ENCODE measurements at places on chromosomes 16 and 17.

GRCh38 chr16:19991614-19992013 is 82.1 kb downstream of the GPR139 start:
- DNase-seq, result no peak

DNA sequence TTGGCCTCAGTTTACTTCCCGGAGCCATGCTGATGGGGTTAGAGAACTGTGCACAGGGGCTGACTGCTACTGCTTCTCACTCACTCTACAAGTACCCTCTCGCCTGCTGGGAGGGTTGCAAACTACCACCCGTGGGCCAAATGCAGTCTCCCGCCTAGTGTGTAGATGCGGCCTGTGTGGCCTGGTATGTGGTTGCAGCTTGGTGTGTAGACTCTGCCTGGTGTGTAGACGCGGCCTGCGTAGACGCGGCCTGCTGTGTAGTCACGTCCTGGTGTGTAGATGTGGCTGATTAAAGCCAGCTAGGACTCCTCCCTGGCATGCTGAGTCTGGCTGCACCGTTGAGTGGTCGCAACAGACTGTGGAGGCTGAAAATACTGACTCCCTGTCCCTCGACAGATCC is 7.3 kb downstream of the CANT1 start:
- DNase-seq, result no peak

DNA sequence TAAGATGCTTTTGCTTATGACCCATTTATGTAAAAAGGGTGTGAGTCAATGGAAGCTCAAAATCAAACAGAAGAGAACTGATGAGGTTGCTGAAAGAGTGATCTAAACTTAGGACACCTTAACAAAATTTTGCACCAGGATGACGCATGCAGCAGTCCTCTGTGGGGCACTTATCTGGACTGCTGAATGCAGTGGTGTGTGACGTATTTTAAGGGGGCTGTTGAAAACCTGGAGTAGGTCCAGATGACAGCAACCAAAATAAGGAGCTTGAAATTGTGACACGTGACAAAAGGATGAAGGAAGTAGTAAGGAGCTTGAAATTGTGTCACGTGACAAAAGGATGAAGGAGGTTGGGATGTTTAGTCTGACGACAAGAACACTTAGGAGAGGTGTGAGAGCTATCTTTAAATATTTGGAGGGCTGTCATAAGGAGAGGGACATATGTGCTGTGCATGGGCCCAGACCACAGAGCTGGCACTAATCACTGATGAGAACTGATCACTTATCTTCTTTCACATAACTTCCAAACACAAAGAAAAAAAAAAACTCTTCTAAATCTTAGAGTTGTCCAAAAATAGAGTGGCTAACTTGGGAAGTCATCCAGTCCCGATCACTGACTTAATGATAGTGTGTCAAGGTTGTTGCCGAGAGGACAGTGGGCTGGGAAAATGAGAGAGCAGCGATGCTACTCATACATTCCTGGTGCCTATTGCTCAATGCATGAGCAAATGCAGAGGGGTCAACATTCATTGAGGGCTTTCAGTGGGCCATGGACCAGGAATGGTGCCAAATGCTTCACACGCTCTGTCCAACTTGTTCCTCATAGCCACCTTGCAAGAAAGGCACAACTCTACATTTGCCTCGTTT is 264.2 kb upstream of the ZFHX3 start:
- no peak for DNase-seq

GRCh38 chr17:40315678-40316570 is 6.9 kb downstream of the RARA start:
- no peak for DNase-seq

GRCh38 chr16:78310196-78310595 is 210.7 kb downstream of the WWOX start:
- no peak for DNase-seq

DNA sequence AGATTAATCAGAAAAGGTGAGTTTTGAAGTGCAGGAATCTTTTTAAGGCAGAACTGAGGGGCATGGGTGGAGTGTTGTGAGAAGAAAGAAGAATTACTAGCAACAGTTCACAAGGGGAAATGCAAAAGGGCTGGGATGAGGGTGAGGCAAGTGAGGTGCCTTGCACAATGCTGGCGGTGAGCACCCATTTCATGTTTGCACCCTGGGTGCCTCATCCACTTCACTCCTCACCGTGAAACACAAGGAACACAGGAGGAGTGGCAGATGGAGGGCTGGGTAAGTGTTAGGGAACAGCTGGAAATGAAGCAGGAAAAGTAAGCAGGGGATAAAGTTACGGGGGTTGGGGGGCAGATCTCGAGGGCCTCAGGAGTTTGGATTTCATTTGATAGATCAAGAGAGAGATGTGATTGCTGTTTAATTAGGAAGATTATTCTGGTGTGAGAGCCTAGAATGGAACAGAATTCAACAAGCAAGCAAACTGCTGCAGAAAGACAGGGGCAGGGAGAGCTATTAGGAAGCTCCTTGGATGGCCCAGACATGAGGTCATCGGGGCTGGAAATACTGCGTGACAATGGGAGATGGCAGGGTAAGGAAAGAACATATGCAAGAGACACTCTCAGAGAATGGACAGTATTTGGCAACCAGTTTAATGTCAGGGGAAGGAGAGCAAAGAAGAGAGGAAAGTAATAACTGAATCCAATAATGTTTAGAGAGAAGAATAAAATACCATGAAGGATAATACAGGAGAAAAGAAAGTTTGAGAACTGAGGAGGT is 8.3 kb upstream of the HEATR6 start:
- DNase-seq, result no peak

DNA sequence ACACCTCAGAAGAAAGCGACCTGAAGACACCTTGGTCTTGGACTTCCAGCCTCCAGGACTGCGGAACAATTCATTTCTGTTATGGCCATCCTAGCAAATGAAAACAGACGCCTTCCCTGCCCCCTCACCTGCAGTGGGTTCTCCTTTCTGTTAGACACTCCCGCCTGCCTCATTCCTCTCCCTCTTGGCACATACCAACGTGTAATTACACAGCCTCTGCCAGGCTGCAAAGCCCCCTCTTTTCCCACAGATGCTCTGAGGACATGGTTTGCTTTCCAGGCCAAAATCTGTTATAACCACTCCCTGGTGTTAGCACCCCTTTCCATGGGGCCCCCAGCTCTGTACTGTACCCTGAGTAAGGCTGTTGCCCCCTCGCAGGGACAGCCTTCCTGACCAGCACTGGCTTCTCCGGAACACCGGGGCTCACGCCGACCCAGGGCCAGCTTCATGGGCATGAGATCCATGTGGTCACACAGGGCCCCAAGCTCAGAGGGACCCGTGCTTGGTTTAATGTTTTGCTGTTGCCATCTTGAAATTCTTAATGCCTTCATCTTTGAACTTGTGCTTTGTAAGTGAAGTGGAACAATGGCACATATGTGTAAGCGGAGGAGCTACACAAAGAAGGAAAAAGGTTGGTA is 64.1 kb downstream of the SDK2 start:
- no peak for DNase-seq

DNA sequence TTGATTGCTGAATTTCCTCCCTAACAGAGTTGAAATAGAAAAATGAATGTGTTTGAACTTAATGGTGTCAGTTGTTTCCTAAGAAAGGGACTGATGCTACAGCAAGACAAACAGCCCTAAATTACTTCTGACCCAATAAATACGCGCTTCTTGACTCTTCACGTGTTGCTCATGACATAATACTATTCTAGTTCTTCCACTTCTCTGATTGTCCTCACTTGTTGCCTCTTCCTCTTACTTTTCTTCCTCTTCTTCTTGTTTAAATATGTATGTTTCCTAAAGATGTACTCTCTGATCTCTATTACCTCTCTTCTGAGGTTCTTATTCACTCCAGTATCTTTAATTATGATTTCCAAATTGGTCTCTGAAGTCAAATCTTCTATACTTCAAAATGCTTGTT is 32.4 kb downstream of the RNF43 start:
- no peak for DNase-seq

DNA sequence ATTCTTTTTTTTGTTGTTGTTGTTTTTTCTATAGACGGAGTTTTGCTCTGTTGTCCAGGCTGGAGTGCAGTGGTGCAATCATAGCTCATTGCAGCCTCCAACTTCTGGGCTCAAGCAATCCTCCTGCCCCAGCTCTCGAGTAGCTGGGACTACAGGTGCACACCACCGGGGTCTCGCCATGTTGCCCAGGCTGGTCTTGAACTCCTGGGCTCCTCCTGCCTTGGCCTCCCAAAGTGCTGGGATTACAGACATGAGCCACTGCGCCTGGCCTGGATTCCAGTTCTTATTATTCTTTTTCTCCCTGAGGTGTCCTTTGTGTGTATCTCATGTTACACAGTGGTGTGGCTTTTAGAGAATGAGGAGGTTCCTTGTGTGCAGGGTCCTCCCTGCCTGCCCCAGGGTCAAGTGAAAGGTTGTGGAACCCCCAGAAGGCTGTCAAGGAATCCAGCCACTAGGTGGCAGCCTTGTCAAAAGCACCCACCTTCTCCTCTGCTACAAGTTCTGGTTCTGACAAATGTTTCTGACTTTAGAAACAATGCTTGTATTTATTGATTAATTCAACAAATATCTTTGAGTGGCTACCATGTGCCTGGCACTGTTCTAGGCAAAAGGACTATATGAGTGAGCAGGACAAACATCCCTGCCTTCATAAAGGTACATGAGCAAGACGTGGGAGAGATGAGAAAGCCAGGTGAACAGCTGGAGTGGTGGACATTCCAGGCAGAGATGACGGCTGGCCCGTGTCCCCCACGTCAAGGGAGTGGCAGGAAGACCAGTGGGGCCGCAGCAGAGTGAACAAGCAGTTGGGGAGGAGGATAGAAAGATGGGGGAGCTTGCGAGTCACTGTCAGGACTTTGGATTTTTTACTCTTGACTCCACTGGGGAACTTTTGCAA is 112.4 kb downstream of the SPECC1 start:
- DNase-seq, result peak; percentile 72

DNA sequence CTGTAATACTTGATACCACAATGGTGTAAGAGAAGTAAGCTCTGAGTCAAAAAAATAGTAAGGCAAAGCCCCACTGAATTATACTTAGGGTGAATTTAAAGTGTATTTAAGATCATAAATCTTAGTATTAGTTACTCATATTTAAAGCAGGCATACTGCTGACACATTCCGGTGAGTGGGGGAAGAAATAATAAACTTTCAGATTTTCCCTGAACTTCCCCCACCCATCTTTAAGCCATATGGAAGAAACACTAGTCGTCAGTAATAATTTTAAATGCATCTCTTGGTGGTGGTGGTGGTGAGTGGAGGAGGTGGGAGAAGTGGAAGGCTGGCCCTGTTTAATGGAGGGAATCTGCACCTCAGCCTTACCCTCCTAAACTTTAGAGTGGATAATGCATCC is 20.5 kb downstream of the MPHOSPH6 start:
- no peak for DNase-seq

- DNase-seq, result no peak
These were observed 50.5 kb upstream of the ZNF469 start for GRCh38 chr16:88331989-88332920.

DNA sequence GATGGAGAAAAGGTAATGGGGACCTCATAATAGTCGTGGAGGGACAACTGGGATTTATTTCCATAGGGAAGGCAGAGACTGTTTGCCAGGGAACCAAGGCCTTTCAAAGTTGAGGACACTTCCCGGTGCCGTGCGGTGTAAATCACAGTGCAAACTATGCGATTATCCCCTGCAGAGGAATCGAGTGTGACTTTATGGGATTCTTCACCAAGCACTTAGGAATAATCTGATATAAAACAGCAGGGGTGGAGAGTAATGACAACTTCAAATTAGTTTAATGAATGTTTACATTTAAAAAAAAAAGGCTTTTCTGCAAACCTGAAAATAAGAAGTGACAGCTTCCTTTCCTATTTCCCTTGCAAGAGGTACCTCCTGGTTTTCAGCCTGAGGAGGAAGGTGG is 538.2 kb downstream of the MAF start:
- DNase-seq, result no peak

- no peak for DNase-seq
These were observed 3.4 kb downstream of the ASPSCR1 start for GRCh38 chr17:81980707-81981343.

- DNase-seq, result peak; percentile 45
These were observed 589 bp downstream of the XYLT2 start for GRCh38 chr17:50346313-50347116.

- DNase-seq, result no peak
These were observed 23.2 kb downstream of the CDH3 start for GRCh38 chr16:68668266-68668665.

DNA sequence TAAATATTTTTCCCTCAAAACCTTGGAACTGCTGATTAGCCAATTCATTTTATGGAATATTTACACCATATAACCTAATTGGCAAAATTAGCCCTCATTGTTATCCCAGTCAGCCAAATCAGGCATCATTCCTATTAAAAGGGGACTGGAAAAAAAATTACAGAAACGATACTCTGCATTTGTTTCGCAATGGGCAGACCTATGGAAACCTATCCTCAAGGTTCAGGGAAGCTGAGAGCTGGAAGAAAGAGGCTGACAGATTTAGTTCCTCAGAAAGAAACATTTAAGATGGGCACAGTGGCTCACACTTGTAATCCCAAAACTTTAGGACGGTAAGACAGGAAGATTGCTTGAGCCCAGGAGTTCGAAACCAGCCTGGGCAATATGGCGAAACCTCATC is 85.6 kb upstream of the RPH3AL start:
- no peak for DNase-seq

DNA sequence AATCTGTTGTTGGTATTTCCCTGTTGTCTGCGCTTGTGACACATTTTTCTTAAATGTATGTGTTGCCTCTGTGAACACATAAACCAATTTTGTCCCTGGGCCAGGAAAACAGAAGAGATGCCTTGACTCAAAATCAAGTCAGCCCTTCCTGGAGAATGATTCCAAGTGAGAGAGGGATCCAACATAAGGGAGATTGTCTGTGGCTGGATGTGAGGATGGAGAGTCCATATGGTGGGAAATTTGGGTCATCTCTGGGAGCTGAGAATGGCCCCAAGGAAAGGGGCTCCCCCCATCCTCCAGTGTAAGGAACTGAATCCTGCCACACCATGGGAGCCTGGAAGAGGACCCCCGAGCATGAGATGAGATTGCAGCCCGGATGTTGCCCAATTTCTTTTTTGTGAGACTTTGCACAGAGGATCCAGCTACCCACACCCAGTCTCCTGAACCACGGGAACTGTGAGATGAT is 13.5 kb downstream of the CRYM start:
- DNase-seq, result no peak

DNA sequence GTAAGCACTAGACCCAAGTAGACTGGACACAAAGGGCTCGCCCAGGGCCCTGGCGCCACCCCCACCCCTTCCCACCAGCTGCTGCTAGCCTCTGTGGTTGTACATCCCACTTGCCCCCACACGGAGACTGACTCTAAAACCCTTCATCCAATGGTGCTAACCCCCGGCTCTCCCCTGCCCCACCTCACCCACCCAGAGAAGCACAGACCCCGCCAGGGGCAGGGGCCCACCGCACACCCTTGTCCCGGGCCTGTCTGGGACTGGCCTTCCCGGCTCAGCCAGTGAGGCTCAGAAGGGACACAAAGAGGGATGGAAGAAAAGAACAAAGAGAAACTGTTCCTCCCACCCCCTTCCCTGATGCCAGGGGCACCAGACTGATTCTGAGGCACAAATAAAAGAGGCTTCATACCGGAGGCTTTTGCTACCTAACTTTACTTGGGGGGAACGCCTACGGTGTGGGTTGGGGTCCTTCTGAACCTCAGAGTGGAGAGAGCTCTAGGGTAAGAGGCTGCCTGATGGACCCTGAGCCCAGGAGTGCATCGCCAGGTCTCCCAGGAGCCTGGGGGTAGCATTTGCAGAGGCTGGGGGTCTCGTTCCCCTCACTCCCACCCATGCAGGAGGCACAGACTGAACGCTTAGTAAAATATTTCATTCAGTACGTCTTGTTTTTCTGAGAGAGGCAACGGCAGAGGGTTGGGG is 8.2 kb downstream of the CORO6 start:
- DNase-seq, result no peak

All from neural crest cell (in vitro differentiated cells).